ENCODE measurements at places on chromosomes 5 and 9.

- no peak for DNase-seq
Measured at GRCh38 chr5:171688696-171689495, 96.7 kb upstream of the SMIM23 start.

- DNase-seq: no peak
Measured at GRCh38 chr5:318341-318897, 3.1 kb upstream of the AHRR start.

DNA sequence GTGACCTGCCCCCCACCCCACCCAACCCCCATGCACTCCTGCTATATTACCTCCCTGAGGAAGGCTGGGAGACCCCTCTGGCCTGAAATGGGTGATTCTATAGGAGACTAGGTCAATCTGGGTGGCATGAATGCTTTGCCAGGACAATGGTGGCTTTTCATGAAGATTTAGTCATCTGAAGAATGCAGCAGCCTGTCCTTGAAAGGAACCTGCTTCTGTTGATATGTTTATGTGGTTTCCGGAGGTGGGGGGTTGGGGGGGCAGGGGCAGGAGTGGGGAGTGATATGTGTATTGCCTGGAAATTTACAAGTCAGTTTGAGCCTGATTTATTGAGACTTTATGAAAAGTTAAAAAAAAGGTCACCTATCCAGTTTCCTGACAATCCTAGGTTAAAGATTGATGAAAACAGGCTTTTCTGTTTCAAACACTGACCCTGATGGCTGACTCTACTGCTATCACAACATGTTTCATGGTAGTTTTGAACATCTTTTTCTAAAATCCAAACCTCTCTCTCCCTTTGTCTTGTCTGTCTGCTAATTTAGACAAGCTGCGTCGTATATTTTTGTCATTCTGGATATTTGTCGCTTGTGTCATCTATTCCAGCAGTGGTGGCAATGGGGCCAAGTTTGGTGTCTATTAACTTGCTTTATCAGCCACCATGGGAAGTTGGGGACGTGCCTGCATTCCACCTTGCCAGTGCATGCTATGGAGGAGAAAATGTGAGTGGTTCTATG, 153.7 kb upstream of the EGFLAM start:
- DNase-seq: no peak

GRCh38 chr5:6475626-6476312, 27.1 kb downstream of the UBE2QL1 start:
- DNase-seq: no peak

GRCh38 chr5:61311056-61311610, 20.9 kb upstream of the ZSWIM6 start:
- DNase-seq: no peak

GRCh38 chr5:87113861-87114260, 153.8 kb upstream of the RASA1 start:
- no peak for DNase-seq

GRCh38 chr5:157177953-157178352, 2.7 kb upstream of the ITK start:
- no peak for DNase-seq

- no peak for DNase-seq
Measured at GRCh38 chr9:98610211-98610610, 98.5 kb downstream of the GABBR2 start.

Measured in activated CD4-positive, alpha-beta T cell treated with anti-CD3 and anti-CD28 coated beads, Interleukin-2, amount 50 U/mL, for 16 hours (primary cell).